ENCODE measurements at places on chromosomes 6 and 20. TPM values are rescaled to one million over a fixed set of nuclear protein-coding genes. Genes with fewer than 3 reads are reported as not detected.

The TMX4 gene
- 33.6 TPM for total RNA-seq

The TAAR1 gene
- total RNA-seq, result not detected

The TMEM217 gene
- 1.3 TPM for total RNA-seq

The HLA-E gene
- total RNA-seq, result 778 TPM

The C2 gene
- 2.9 TPM for total RNA-seq

The HCRTR2 gene
- not detected for total RNA-seq

The DUSP15 gene
- total RNA-seq, result 3.2 TPM

The TAGAP gene
- 0.02 TPM for total RNA-seq

The LHFPL5 gene
- total RNA-seq, result not detected

The CDSN gene
- total RNA-seq, result not detected

The MACROD2 gene
- total RNA-seq, result 0.44 TPM

The BPIFB2 gene
- not detected for total RNA-seq

The SLC2A10 gene
- 27.6 TPM for total RNA-seq

The SLC22A2 gene
- total RNA-seq, result not detected

The MOXD1 gene
- total RNA-seq, result 207 TPM

The ZBTB24 gene
- 11.5 TPM for total RNA-seq

The HLA-DOA gene
- not detected for total RNA-seq

The PRR3 gene
- total RNA-seq, result 21.2 TPM

The NOTCH4 gene
- 2.2 TPM for total RNA-seq

The CALHM4 gene
- not detected for total RNA-seq

The GABRR2 gene
- total RNA-seq, result 0.25 TPM

The CASS4 gene
- total RNA-seq, result 0.15 TPM

The SEMG1 gene
- total RNA-seq, result not detected

The BTN1A1 gene
- total RNA-seq, result not detected

The TBX18 gene
- total RNA-seq, result not detected

The PDE10A gene
- total RNA-seq, result 0.07 TPM

The DLL1 gene
- 0.07 TPM for total RNA-seq

The TMEM74B gene
- total RNA-seq, result 0.34 TPM

The LY86 gene
- total RNA-seq, result not detected

The BANF2 gene
- total RNA-seq, result not detected

The SCRT2 gene
- total RNA-seq, result not detected

The AFG1L gene
- total RNA-seq, result 8.9 TPM

The PAK5 gene
- 0.05 TPM for total RNA-seq

The TCFL5 gene
- 13.8 TPM for total RNA-seq

The PROCR gene
- 60.0 TPM for total RNA-seq

The VSX1 gene
- total RNA-seq, result 0.32 TPM

The HLA-DQB2 gene
- total RNA-seq, result not detected

The C6orf89 gene
- 91.1 TPM for total RNA-seq

The PRR18 gene
- total RNA-seq, result not detected

The CST9L gene
- total RNA-seq, result not detected

The LY6G6C gene
- total RNA-seq, result not detected

The CENPW gene
- total RNA-seq, result 43.3 TPM

The EYS gene
- 0.99 TPM for total RNA-seq

The EPPIN gene
- total RNA-seq, result not detected

The SNAI1 gene
- total RNA-seq, result 8.4 TPM

The NXT1 gene
- 123 TPM for total RNA-seq

The HELZ2 gene
- total RNA-seq, result 88.7 TPM

The RHAG gene
- not detected for total RNA-seq

The IL20RA gene
- not detected for total RNA-seq

The HSPA12B gene
- 0.05 TPM for total RNA-seq

The HTR1B gene
- total RNA-seq, result not detected

The MROH8 gene
- 2.1 TPM for total RNA-seq

The ERVFRD-1 gene
- total RNA-seq, result not detected

The ZC2HC1B gene
- not detected for total RNA-seq

The CDKN1A gene
- 53.0 TPM for total RNA-seq

The IL17A gene
- not detected for total RNA-seq

The TLDC2 gene
- total RNA-seq, result not detected

The ADAM33 gene
- total RNA-seq, result 0.15 TPM

The CDH26 gene
- total RNA-seq, result 0.15 TPM

The TRAPPC3L gene
- total RNA-seq, result not detected
